ENCODE measurements at places on chromosomes 5 and 9. TPM values are rescaled to one million over a fixed set of nuclear protein-coding genes. Genes with fewer than 3 reads are reported as not detected.
A peak's percentile ranks its signal among the peaks of the same experiment; 100 is the strongest.

Gene PRSS3
- 26.8 TPM for total RNA-seq

DNA sequence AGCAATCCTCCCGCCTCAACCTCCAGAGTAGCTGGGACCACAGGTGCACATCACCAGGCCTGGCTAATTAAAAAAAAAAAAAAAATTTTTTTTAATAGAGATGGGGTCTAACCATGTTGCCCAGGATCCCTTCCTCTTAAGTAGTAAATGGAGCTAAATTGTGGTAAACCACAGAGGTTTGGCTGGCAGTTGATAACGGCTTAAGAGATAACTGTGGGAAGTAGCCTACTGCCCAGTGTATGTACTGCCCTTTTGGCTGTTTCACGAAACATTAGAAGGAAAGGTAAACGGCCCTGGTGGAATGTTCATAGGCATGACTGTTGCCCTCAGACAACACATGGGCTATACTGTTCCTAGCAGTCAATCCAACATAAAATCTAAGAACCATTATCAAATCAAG, 44.4 kb downstream of the HMGCR start:
- no peak for DNase-seq

DNA sequence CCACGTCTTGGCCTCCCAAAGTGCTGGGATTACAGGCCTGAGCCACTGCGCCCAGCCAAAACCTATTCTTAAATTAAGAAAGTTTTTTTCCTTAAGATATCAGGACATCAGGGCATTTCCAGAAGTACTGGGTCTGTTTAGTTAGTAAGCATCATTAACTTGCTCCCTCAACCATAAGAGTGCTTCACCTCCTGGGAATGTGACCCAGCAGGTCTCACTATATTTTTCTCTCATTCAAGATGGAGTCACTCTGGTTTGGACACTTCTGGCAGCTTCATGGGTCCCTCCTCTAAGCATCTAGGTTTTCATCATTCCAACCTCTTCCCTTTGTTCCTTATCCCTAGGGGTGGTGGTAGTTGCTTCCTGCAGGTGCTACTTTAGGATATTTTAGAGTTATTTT, 10.3 kb upstream of the BRD3OS start:
- no peak for DNase-seq

DNA sequence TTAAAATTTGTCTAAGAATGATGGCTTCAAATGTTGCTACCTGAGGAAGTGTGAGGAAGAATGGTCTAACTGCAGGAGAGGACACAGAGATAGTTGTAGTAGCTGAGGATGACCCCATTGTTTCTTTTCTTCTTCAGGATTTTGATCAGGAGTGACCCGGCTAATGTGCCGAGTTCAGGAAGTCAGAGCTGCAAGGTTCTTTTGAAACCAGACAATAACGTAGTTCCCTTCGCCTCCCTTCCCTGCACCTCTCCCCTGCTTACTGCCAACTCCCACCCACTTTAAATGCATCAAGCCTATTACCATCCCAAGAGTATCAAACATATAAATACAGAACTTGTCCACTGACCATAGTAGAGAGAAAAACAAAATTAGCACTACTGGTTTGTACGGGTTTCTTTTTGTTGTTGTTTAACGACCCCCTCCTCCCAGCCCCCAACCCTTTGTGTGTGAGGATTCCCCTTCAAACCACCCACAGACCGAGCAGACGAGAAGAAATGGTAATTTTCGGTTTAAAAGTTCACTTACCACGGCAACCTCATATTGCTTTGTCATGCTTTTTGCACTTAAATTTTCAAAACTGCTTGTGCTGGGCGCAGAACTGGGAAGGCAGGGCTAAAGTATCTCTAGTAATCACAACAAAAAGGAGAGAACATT, 23.5 kb upstream of the ELAVL2 start:
- DNase-seq = no peak

DNA sequence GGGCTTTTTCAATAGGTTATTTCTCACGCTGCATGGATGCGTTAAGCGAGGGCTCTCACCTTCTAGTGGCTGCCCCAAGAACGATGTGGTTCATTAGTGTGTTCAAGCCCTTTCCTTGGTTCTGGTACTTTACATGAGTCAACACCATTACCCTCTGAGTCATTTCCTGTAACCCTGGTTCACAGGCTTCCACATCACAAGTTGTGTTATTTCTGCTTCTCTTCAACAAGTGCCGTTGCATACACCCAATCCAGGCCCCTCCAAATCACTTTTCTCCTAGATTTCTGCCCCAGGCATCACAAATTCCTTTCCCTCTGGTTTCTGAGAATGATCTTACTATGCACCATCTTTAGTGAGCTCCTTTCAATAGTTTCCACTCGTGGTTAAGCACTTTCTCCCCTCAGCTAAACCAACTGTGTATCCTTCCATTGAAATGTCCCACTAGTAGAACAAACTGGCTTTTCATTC, 69.5 kb upstream of the RAD23B start:
- peak; percentile 29 for DNase-seq

Gene CCL27
- not detected for total RNA-seq

DNA sequence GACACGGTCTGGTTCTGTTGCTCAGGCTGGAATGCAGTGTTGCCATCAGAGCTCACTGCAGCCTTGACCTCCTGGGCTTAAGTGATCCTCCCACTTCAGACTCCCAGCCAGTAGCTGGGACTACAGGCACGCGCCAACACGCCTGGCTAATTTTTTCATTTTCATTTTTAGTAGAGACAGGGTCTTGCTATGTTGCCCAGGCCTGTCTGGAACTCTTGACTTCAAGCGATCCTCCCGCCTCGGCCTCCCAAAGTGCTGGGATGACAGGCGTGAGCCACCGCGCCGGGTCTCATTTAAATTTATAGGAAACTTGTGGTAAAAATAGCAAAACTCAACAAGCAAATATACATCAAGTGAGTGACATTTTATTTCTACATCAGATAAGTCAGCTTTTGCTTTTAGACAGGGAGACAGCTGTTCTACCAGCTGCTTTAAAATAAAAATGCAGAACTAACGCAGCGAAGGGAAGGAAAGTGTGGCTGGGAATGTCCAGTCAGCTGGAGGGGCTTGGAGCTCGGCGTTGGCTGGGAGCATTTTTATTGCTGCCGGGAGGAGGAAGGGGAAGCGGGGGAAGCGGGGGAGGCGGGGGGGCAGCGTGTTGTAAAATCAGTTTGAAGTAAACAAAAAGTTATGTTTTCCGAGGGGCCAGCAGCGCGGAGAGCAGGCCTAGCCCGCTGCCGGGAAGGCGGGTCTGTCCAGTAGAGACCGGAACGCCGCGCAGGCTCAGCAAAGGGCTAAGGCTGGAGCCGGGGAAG, 707 bp upstream of the ZFYVE16 start:
- DNase-seq = no peak

DNA sequence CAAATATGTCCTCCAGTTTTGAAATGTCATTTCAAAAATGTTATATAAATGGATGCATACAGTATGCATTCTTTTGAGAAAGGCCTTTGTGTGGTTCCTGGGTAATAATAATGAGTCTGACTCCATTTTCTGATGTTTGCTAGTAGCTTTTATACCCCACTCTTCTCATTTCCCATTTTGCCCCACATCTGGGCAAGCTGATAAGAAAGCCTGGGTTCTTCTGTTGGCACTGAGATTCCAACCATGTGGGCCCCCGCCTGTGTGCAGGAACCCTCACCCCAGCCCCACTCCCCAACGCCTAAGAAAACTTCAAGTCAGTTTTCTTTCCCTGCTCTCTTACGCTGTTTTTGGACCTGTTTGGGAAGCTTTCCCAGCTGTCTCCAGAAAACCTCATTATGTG, 89.4 kb downstream of the SNX18 start:
- no peak for DNase-seq

- DNase-seq = no peak
Measured at GRCh38 chr5:135221187-135221473, 177.9 kb downstream of the MACROH2A1 start.

DNA sequence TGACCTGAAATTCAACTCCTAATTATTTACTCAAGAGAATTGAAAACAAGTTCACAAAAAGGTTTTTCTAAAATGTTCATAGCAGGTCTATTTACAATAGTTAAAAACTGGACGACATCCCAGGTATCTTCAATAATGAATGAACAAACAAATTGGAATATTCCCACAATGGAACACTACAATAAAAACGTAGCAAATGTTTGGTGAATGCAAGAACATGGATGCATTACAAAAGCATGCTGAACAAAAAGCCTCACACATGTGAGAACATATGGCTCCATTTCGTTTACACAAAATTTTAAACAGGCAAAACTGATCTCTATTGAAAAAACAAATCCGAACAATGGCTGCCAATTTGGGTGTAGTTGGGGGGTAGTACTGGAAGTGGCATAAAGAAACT, 669.9 kb downstream of the MTRR start:
- DNase-seq = no peak

DNA sequence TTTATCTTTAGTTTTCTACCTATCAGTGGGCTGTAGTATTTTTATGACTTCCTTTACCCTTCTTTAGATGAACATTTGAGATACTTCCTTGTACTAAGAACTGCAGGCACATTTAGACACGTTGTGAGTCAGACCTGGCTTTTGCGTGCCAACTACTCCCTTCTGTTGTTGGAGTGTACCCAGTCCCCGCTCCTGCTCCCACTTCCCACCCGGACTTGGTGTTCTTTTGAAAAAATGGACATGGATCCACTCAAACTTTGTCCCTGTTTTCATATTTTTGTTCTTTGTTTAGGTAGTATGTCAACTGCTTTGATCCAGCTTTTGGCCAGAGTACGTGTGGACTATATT, 60.7 kb downstream of the PARP8 start:
- no peak for DNase-seq

- DNase-seq = no peak
Measured at GRCh38 chr5:10678244-10678643, 82.8 kb downstream of the DAP start.

DNA sequence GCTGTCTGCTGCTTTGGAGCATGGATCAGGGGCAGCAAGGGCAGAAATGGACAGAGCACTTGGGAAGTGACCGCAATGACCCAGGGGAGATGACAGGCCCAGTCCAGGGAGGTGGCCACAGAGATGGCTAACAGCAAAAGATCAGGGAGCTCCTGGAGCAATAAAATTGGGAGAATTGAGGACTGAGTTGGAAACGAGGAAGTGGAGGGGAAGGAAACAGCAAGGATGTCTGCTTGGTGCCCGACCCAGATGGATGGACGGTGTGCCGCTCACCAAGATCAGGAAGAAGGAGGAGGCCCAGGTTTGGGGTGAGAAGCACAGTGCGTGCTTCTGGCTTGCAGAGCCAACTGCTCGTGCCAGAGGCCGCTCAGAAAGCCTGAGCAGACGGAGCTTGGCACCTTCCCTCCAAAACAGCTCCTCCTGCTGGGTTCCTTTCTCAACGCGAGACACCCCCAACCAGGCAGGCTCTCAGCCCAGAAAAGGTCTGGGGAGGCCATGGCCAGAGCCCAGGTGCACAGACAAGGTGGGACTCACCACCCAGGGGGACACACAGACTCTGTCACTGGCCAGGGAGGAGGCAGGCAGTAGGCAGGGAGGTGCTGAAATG, 1.7 kb upstream of the SLC34A1 start:
- no peak for DNase-seq

- no peak for DNase-seq
Measured at GRCh38 chr9:8860925-8861324, 1061.3 kb upstream of the DMAC1 start.

GRCh38 chr5:86329318-86329717, 288.4 kb upstream of the COX7C start:
- no peak for DNase-seq

- no peak for DNase-seq
Measured at GRCh38 chr9:75111019-75111622, 22.8 kb downstream of the OSTF1 start.

Gene COL15A1
- total RNA-seq = 5.8 TPM

DNA sequence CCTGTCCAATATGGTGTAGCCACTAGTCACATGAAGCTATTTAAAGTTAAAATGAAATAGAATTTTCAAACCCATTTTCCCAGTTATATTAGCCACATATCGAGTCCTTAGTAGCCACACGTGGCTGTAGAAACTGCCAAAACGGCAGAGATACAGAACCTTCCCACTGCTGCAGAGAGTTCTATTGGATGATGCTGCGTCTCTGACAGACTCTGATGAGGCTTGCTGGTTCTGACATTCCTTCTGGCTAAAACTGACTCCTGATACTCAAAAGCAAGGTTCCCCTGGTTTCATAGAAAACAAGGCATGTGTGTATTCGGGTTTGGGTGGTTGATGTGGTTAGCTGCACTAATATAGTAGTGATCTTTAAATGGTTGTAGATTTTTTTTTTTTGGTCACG, 91.5 kb downstream of the TLE4 start:
- DNase-seq = no peak

- no peak for DNase-seq
Measured at GRCh38 chr5:170427672-170428236, 38.6 kb upstream of the KCNMB1 start.

Gene FAM81B
- 0.47 TPM for total RNA-seq

Gene OLFML2A
- 4.0 TPM for total RNA-seq

Gene NUTM2F
- not detected for total RNA-seq

DNA sequence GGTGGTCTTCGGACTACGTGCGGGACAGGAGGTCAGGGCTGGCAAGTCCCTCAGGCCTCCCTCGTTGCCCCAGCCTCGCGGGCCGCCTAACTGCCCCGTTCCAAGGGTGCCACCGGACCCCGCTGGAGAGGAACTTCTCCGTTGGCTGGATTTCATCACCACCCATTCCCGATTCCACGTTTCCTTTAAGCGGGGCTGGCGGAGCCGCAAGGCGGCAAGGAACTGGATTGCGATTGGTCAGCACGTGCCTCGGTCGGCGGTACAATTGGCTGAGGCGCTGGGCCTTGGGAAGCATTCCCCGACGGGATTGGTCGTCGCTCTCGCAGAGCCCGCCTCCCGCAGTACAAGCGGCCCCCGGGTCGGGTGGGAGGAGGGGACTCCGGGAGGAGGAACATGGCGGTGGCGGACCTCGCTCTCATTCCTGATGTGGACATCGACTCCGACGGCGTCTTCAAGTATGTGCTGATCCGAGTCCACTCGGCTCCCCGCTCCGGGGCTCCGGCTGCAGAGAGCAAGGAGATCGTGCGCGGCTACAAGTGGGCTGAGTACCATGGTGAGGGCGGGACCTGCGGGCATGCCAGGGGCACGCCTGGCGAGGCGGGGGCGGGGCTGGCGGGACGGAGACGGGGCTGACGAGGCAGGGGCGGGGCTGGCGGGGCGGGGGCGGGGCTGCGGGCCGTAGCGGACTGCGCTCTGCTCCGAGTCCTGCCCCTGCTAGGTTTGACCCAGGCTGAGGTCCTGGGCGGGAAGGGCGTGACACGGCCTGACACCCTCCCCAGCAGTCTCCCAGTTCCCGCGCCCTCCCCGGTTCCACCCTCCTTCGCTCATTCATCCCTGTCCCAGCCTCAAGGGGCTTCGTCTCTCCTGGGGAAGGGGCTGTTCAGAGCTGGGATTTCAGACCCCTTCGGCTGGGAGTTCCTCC, at the start of gene PHPT1:
PHPT1 (plus strand) TSS at position 372 of the 922 bp plus-strand sequence; CDS start at position 394, 22 bp downstream.
- DNase-seq = peak; percentile 87

Gene GDF9
- total RNA-seq = 0.35 TPM

DNA sequence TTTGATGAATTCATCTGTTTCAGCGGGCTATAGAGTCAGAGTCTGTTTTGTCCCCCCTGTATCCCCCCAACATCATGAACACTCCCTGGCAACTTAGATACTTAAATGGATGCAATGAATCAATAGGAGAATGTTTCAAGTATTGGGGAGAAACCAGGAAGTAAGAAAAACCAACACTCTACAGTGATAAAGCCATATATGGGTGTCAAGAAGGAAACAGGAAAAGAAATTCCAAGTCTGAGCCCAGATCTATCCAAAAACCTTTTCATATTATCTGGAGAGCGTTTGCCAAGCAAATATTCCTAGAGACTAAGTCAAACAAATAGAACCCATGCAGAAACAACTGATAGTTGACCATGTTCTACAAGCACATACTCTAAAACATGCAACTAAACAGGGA, 2.3 kb upstream of the GNAQ start:
- DNase-seq = no peak

GRCh38 chr9:8823131-8823895, 1023.7 kb upstream of the DMAC1 start:
- no peak for DNase-seq

GRCh38 chr9:117290856-117291622, 123.8 kb downstream of the ASTN2 start:
- no peak for DNase-seq
